ENCODE measurements at places on chromosomes 1 and 21.

DNA sequence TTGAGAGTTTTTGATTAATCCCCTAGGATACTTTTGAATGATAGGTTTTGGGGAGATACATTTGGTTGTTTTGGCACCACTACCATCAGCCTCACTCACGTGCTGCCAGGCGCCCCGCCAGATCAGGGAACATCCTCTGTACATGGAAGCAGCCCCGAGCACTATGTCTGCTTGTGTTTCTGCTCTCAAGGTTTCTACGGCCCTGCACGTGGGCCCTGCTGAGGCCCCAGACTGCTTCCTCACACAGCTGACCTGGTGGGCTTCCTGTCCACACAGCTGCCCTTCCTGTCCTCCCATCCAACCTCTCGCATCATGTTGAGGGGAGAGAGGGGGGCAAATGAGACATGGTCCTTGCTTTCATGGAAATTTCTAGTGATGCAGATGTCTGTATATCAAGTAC lies 20.0 kb downstream of the ADARB1 start:
- DNase-seq = no peak

DNA sequence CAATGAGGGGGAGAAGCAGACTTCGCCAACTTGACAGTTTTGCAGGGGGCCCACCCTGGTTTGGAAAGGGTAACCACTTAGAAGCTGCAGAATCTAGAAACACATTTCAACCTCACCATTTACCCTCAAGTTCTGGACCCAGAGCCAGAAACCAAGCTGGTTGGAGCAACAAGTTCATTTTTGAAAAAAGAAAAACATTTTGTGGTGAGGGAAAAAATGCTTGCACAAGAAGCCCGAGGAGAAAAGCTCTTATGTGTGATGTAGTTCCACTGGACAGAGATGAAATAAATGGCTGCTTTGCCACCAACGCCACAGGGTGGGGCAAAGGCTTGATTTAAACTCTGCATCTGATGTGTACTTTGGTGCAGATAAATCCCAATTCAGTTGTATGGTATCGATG lies 10.6 kb upstream of the NGF start:
- DNase-seq = no peak

DNA sequence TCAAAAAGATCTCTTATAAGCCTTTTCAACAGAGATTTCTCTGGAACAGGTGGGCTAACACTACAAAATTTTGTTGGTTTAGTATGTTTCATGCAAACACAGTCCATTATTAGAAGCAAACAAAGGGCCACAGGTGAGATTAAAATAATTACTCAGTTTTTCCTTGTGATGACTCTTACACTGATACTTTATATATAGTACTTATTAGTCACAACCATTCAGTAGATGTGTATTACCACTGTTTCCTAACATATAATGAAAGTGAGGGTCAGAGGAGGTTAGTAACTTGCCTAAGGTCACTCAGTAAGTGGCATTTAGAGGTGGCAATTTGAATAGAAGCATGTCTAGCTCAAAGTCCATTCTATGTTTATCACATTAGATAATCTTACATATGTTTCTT lies 44.2 kb downstream of the CYYR1 start:
- no peak for DNase-seq

GRCh38 chr1:212485913-212486618 lies 53.3 kb downstream of the NENF start:
- DNase-seq = peak; percentile 81

DNA sequence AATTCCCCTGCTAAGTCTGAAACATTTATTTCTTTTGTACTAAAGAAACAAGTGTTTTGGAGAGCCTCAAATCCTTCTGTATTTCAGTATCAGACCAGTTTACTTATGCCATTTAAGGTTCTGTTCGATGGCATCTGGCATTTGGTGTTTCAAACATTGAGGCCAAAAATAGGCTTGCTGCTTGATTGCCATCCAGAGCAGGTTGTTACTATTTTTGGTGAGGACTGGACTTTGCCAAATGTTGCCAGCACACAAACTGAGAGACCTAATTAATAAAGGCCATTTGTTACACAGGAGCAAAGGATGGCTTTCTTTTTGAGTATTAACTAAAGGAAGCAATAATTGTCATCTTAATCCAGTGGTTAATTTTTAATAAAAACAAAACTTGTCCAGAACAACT lies 26.2 kb downstream of the VPS45 start:
- no peak for DNase-seq

GRCh38 chr1:154253671-154254070 lies 18.8 kb upstream of the HAX1 start:
- no peak for DNase-seq

DNA sequence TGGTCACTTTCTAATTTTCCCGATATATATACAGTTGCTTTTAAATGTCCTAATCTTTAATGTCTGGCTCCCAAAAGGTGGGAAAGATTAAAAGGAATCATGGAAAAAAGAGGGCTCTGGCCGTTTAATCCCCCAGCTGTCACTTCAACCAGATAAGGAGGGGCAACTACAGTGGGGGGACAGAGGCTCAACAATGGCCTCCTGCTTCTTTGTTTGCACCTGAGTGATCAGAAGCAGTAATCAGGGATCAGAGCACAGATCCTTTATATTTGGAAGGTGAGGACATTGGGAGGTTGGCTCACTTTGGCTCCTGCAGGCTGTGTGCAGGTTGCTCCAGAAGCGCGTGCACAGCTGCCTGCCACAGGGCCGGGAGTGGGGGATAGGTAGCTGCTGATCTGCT lies 212.8 kb downstream of the FMN2 start:
- DNase-seq = no peak

GRCh38 chr1:241485554-241485992 lies 34.0 kb downstream of the FH start:
- no peak for DNase-seq

DNA sequence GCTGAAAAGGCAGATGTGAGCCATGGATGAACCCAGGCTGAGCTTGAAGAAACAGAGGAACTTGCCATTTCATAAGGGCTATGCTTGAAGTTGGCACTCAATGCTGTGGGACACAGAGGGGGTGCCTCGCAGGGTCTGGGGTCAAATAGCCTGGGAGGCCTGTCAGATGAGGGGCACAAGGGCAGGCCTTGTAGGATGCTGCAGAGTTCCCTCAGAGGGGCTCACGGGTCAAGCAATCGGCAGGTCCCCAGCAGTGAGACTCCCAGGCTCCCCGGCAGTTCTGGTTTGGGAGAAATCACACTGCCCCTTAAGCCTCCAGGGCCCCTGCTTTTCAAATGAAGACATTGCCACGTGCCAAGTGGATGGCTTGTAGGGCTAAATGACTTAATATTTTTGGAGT lies 116.7 kb upstream of the GRIK3 start:
- DNase-seq = no peak

DNA sequence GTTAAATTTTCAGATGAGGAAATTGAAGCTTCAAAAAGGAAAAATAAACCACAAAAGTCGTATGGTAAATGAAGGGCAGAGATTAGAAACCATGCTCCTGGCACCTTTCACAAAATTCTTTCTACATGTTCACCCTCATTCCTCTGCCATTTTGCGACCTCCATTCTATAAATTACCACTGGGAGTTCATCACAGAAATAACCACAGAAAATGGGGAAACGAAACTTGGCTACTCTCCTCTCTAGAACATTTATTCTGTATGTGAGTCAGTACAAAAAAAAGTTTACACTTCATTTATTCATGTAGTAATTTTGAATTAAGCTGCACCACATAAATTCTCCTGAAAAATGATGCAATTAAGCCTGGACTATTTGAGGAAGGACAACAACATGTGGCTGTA lies 320.9 kb upstream of the C1orf87 start:
- peak; percentile 4 for DNase-seq

- DNase-seq = no peak
Observed at GRCh38 chr1:161311595-161312181, 1.9 kb upstream of the MPZ start.

GRCh38 chr1:23167353-23168078 lies 1.1 kb downstream of the LUZP1 start:
- no peak for DNase-seq

GRCh38 chr1:3899754-3900149 lies 320 bp downstream of the C1orf174 start:
- DNase-seq = no peak

DNA sequence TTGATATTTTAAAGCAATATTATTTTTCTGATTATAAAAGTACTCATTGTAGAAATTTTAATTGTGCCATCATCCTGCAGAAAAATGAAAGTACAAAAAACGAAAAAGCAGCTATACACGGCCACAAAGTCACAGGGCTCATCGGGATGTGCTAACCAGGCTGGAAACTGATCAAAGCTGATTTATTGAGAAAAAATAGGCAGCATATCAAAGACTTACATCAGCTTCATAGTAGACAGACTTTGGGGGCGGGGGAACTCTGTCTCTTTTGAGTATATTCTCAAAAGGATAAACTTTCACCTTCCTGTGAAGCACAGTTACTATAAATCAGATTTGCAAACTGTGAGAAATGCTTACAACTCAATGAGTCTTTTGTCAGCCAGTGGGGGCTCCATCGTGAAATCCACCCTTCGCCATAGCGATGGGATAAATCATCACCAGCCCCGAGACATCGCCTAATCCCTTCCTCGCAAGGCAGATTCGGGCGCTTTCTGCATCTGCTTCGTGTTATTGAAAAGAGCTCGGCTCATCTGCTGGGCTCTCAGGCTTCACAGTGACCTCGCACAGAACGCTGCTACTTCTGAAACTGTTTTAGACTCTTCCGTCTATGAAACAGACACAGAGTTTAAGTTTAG lies 69.2 kb upstream of the ERG start:
- DNase-seq = peak; percentile 39

GRCh38 chr1:94926126-94926914 lies 590 bp downstream of the CNN3 start:
- no peak for DNase-seq

- no peak for DNase-seq
Observed at GRCh38 chr1:149888999-149889289, 10.4 kb upstream of the BOLA1 start.
